ENCODE measurements at places on chromosomes 13 and 19. TPM values are rescaled to one million over a fixed set of nuclear protein-coding genes. Genes with fewer than 3 reads are reported as not detected.

DNA sequence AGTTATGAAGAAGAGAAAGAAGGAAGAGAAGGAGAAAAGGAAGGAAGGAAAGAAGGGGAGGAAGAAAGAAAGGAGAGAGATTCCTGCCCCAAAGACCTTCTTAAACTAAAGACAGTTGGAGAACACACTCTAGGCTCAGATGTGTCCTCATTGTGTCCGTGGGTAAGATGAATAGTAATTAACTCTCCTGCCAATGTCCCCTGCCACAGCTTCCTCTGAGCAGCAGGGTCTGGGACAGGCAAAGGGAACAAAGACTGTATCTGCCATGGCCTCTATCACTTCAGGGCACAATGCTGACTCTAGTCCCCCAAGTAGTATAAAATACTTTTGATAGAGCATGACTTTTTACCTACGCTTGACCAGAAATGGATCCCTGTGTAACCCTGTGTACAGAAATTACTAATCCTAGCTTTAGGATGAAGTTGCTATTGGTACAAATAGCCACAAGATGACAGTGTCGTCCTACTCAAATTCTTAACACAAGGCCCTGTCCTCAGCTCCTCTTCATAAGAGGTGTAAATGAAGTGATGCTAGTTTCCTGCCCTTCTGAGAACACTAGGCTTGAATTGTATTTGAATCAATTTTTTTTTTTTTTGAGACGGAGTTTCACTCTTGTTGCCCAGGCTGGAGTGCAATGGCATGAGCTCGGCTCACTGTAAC, 186.2 kb upstream of the GPR12 start:
- DNase-seq, result peak; percentile 70
- no peak overlapping the region for H3K27ac ChIP-seq
- H3K4me1 ChIP-seq, result 0 out of 2 replicates have a peak, but pooled peaks cover 4% of the 10 kb centered on the region
- no peak overlapping the region for H3K4me3 ChIP-seq
- no peaks in the 10 kb centered on the region for H3K36me3 ChIP-seq
- peaks cover 14% of the 10 kb centered on the region for H3K27me3 ChIP-seq

The PSG11 gene
- 0.85 TPM for polyA plus RNA-seq

- no peaks in the 10 kb centered on the region for H3K36me3 ChIP-seq
- DNase-seq, result peak; percentile 18
- no peaks in the 10 kb centered on the region for H3K4me1 ChIP-seq
- no peaks in the 10 kb centered on the region for H3K27me3 ChIP-seq
These were observed 80.1 kb downstream of the ZNF486 start for GRCh38 chr19:20247016-20247683.

- no peak overlapping the region for H3K4me3 ChIP-seq
- H3K27me3 ChIP-seq, result no peaks in the 10 kb centered on the region
- no peak for DNase-seq
- H3K36me3 ChIP-seq, result no peaks in the 10 kb centered on the region
These were observed 23.4 kb upstream of the MBNL2 start for GRCh38 chr13:97198753-97199152.

The GNA15 gene
- polyA plus RNA-seq, result not detected

GRCh38 chr19:54418930-54419800, 3.9 kb downstream of the TTYH1 start:
- no peak overlapping the region for H3K4me3 ChIP-seq
- H3K36me3 ChIP-seq, result no peaks in the 10 kb centered on the region
- DNase-seq, result no peak

The CERS1 gene
- 0.38 TPM for polyA plus RNA-seq

The IRS2 gene
- 3.1 TPM for polyA plus RNA-seq

The CBARP gene
- 0.41 TPM for polyA plus RNA-seq

GRCh38 chr19:12202250-12202649, 39.4 kb downstream of the ZNF136 start:
- H3K36me3 ChIP-seq, result 0 out of 2 replicates have a peak, but pooled peaks cover 4% of the 10 kb centered on the region
- H3K27me3 ChIP-seq, result no peaks in the 10 kb centered on the region
- no peak overlapping the region for H3K4me3 ChIP-seq
- DNase-seq, result peak; percentile 30
- no peaks in the 10 kb centered on the region for H3K4me1 ChIP-seq

DNA sequence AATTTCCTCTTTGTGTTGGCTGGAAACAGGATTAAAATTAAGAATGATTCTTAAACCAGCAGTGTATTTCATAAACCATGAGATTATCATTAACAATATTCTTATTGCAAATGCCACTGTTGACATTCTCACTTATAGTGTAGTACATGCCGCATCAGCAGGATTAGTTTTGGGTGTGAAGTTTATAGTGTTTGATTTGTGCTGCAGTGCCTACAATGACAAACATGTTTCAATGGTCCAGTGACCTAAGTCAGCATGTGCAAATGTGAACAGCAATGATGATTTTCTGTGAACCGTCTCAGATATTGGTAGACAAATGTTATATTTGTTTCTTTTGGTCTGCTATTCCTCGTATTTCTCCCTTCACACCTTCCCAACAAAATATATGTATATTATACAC, 49.8 kb upstream of the TDRD3 start:
- no peak for DNase-seq
- H3K27ac ChIP-seq, result no peak overlapping the region
- H3K27me3 ChIP-seq, result peaks cover 3% of the 10 kb centered on the region
- H3K4me3 ChIP-seq, result no peak overlapping the region

DNA sequence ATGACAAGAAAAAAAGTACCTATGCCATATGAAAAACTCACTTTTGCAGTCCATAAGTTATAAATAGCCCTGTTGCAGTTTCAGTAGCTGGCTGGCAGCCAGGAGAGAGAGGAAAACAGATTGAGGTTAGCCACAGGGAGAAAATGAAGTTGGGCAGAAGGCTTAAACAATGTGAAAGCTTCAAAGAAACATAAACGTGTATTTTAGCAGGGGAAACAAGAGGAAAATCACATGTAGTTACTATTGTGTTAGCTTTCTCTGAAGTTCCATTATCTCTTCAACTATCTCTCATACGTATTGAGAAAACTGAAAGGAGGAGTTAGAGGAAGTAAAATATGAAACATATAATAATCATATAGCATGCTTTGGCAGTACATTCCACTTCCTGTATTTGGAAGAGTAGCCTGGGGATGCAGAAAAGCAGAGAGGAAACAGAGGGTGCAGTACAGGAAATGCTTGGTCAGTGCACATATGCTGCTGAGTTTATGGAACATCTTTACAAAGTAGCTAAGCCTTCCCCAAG, 1551.1 kb downstream of the EFNB2 start:
- H3K27ac ChIP-seq, result no peak overlapping the region
- H3K27me3 ChIP-seq, result no peaks in the 10 kb centered on the region
- DNase-seq, result no peak
- H3K4me3 ChIP-seq, result no peak overlapping the region

Measured in GM23248 (cell line).